ENCODE measurements at places on chromosomes 2 and 18.

- no peak for DNase-seq
Measured at GRCh38 chr2:60634438-60634837, 81.0 kb upstream of the BCL11A start.

DNA sequence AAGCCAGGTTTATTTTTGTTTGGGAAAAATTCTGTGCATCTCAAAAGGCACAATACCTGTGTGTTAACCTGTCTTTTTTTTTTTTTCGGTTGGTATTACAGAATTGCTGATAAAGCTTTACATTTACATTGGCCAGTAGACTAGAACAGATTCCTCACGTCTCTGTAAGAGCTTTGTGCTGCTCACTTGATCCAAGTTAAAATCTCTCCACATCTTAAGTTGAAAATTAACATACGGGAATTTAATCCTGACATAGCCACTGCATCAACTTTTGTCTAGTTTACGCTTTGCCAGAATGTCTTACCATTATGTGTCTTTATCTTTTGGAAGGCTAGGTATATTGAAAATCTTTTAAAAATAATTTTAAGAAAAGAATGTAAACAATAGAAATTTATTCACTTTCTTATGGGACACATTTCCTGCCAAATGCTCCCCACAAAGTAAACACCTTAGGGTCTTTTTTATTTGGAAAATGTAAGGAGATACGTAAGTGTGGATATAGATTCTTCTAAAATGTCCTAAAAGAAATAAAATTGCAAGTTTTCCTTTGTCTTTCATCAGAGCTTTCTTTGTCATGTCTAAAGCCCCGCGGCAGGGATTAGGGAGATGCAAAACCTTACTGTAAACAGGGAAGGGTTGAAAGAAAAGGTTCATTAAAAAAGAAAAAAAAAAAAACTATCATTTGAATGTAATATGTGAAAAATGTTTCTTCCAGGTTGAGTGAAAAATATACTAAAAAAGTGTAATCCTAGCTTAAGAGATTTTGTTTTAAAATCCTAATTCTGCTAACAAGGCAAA is 912.8 kb downstream of the NRXN1 start:
- DNase-seq: no peak

GRCh38 chr2:197975931-197976519 is 171.6 kb downstream of the PLCL1 start:
- no peak for DNase-seq

- DNase-seq: no peak
Measured at GRCh38 chr2:235113854-235114253, 162.0 kb downstream of the SH3BP4 start.

GRCh38 chr18:75173738-75174137 is 35.2 kb downstream of the PTGR3 start:
- DNase-seq: no peak

- no peak for DNase-seq
Measured at GRCh38 chr18:74392323-74392722, 64.8 kb downstream of the DIPK1C start.

GRCh38 chr2:232288489-232289030 is 90.0 kb upstream of the ALPP start:
- DNase-seq: no peak

DNA sequence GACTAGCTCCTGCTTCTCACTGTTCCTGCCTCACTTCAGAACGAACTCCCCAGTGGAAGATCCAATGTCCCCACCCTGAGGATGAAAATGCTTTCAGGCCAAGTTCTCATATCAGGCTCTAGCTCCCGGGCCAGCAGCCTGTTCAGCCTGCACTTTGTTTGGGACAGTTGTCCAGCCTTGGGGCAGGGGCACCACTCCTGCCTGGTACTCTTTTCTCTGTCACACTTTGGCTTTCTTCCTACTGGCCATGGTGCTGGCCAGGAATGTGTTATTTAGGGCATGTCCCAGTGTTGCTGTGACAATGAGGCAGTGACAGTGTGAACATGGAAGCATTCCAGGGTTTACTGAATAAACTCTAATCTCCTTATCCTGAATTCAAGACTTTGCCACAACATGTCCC is 154.1 kb downstream of the GALNT14 start:
- DNase-seq: no peak

DNA sequence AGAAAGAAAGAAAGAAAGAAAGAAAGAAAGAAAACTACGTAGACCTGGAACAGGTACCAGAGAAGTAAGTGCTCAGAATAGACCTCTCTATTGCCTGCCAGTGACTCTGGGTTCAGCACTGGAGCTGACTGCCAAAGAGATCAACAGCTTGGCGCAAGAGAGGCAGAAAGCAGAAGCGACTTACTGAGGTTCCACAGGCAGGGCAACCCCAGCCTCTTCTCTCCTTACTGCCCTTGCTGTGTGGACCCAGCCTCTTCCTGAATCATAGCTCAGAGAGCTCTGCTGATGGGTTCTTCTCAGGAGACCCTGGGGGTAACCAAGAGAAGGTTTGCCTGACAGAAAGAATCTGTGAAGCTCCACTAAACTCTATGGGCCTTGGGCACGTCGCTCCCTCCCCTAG is 7.1 kb downstream of the CAPN13 start:
- DNase-seq: peak; percentile 11

- no peak for DNase-seq
Measured at GRCh38 chr2:88211809-88212154, 41.6 kb downstream of the THNSL2 start.

GRCh38 chr2:223767341-223767740 is 70.0 kb downstream of the AP1S3 start:
- DNase-seq: no peak

GRCh38 chr18:68841301-68841700 is 43.4 kb downstream of the CCDC102B start:
- DNase-seq: no peak
